ENCODE measurements at places on chromosomes 5 and 9. TPM values are rescaled to one million over a fixed set of nuclear protein-coding genes. Genes with fewer than 3 reads are reported as not detected.

Gene TENT4A
- 20.9 TPM for total RNA-seq

DNA sequence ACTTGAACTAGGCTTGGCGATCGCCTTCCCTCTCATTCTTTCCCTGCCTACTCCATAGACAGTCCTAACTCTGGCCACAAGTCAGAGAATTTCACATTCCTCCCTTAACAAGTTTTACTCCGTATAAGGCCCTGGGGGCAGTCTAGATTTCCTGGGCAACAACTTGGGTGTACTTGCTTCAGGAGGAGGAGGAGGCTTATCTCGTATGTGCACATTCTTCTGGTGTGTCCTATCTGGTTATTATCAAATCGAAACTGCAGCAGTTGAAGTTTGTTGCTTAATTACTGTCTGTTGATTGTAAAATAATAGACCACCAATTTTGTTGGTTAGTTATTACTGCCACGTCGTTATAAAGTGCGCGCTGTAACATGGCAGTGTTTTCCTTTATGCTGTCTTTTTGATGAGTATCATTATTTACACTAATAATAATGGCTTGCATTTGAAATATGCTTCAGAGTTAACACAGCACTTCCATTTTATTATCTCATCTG, 42.0 kb downstream of the PIP5K1B start:
- no peak for DNase-seq

Gene FASTKD3
- 32.2 TPM for total RNA-seq

- DNase-seq, result no peak
These were observed 157.0 kb upstream of the NTRK2 start for GRCh38 chr9:84512493-84512892.

Gene FOXD4L3
- not detected for total RNA-seq

Gene TMEM171
- total RNA-seq, result not detected

- no peak for DNase-seq
These were observed 19.4 kb downstream of the PSAT1 start for GRCh38 chr9:78316166-78316892.

DNA sequence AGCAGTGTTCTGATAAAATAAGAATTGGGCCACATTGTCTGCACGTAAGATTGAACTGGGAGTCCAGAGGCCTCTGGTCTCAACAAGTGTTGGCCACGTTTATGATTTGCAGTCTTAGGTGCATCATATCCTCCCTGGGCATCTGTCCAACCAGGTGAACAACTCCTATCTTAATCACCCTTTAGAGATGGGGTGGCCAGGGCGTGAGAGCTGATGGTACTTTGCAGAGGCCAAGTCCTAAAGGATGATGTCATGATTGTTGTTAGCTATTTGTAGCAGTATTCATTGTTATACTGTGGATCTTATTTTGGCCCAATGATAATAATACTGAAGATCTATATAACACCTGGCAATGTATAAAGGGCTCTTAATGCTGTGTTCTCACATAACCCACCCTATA, 73.2 kb upstream of the RARS1 start:
- DNase-seq, result no peak

DNA sequence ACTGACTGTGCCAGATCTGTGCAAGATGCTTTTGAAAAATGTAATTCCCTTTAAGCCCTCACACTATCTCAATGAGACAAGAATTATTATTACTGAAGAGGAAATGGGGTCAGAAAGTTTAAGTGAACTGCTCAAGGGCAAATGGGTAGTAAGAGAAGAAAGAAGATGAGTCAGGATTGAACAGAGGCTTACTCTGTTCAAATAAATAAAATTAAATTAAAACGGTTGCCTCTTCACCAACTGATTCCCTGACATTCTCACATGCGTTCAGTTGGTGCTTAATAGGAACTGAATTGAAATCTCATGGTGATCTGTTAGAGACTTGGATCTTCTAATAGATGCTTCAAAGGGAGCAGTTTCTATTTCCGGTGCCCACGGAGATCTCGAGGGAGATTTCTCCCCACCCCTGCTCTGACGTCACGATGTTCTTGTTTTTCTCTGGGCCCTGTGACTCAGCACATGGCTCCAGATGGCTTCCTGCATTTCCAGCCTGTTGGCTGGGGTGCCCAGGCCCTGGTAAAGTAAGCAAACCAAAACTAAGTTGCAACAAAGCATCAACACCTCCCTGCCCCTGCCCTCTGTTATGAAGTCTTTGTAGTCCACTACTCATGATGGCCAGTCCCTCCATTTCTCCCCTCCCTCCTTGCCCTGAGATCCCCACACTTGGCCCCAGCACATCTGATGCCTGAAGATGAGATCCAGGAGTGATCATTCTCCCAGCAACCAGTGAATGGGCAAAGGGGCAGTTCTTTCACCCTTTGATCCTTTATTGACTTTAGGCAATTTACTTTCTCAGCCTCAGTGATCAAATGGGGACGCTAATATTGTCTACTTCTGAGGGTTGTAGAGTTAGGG, 106.1 kb upstream of the CPEB4 start:
- DNase-seq, result no peak

- peak; percentile 0 for DNase-seq
These were observed 2.2 kb downstream of the SARDH start for GRCh38 chr9:133735931-133736330.

DNA sequence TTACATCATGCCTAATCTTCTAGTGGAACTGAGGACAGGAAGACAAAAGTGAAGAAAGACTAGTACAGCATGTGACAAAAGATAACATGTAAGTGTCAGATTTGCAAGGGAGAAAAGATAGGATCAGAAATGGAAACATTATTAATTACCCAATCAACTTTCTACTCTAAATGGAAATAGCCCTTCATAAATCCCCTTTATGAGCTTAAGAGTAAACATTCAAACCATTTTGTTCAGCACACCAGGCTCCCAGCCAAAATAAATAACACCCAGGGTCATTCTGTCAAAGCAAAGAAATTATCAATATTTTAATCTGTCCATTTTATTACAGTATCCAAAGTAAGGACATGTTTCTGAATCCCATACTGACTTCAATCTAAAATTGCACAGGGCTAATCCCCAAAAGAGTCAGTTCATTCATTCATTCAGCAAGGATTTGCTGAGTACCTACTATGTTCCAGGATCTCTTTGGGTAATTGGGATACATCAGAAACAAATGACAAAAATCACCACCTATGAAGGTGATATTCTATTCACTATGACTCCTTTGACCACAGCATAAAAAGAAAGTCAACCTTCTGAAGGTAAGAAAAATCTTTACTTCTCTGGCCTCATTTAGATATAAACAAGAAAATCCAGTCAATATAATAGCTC, 5.3 kb downstream of the PRELID2 start:
- DNase-seq, result no peak

GRCh38 chr9:90092508-90092907, 487.7 kb downstream of the GADD45G start:
- no peak for DNase-seq

GRCh38 chr5:9429691-9430215, 116.1 kb downstream of the SEMA5A start:
- DNase-seq, result no peak

DNA sequence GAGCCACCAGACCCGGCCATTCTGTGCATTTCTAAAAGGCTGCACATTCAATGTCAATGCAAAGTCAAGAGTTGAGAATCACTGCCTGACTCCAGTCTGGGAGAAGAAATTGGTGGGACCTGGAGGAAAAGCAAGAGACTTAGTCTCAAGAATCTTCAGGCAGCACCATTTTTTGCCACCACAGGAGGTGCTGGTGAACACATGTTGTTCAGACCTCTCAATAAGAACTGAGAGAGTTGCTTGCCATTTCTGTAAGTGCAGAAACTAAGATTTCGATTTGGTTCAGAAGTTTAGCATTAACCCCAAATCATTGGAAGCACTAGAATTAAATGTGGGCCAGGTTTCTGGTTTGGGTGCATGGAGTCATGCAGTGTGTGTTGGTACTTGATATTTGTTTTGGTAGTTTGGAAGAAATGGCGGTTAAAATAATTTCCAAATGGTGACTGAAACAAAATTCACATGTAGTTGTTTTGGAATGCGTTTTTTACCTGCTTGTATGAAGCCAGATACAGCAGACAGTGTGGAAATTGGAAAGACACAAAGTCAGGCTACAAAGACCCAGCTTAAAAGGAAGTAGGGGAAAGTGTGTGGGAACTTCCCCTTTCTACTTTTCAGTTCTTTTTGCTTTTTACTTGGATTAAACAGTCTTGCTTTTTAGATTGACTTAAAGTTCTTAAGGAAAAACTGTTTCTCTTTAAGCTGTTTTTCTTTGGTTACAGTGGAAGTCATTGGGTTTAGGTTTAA, 20.4 kb downstream of the PDE8B start:
- peak; percentile 38 for DNase-seq

- DNase-seq, result no peak
These were observed 1.3 kb upstream of the SNX2 start for GRCh38 chr5:122773619-122774018.

DNA sequence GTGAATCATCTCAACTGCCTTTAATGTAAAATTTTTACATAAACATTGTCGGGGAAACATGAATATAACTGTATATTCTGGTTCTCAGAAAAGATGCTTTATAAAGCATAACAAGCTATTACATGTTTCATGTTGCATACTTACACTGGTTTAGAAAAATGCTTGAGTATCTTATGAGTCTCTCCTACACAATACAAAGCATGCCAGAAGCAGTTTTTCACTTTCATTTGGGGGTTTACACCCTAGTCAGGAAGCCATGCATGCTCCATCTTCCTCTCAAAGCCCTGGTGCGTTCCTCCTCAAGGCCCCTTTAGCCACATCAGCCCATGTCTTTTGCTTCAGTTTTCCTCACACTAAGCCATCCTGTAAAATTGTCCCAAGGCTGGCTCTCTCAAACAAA, 22.8 kb downstream of the ELAVL2 start:
- no peak for DNase-seq

DNA sequence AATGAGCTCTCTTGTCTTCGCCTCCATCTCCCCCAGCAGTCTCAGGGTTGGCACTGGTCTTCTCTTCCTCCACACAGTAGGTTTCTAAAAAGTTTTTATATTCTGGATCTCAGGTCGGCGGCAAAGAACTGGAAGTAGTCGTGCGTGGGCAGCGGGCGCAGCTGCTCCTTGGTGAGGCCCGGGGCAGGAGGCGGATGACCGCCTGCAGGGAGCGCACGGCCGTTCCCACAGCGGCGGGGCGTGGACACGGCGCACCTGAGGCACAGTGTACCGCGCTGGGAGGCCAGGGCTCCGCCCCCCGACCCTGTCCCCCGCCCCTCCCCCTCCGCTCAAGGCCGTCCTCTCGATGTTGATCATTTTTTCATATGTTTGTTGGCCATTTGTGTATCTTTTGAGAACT, 92.4 kb downstream of the STX17 start:
- no peak for DNase-seq

Gene SPINK13
- not detected for total RNA-seq

- no peak for DNase-seq
These were observed 186.7 kb upstream of the RASA1 start for GRCh38 chr5:87081016-87081415.

DNA sequence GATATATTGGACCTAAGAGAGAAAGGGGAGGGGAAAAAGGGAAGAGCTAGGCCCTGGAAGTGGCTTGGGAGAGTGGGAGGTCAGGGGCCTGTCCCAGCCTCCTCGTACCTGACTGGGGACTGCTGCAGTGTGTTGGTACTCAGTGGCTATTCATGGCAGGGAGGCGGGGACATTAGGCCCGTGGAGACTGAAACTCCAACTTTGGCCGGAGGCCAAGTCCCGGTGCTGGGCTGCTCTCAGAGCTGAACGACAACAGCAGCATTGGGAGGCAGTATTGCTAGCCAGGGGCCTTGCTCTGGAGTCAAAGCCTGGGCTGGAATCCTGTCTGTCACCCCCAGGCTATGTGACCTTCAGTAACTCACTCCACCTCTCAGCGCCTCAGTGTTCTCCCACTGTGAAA, 37.8 kb downstream of the NEURL1B start:
- no peak for DNase-seq

DNA sequence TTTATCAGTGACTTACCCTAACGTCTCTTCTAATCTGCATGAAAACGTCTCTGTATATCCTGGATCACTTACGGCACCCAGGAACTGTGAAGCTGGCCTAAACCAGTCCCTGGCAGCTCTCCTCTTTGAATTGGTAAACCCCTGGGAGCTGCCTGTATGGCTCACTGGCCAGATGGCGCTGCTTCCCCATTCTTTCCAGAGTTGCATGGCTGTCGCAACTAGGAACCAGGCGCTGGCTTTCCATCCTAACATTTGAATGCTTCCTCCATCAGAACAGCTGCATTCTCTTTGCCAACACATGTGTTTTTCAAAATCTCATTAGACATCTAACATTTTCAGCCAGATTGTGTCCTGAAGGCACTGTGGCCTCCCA, 8.0 kb upstream of the PCA3 start:
- DNase-seq, result peak; percentile 73

DNA sequence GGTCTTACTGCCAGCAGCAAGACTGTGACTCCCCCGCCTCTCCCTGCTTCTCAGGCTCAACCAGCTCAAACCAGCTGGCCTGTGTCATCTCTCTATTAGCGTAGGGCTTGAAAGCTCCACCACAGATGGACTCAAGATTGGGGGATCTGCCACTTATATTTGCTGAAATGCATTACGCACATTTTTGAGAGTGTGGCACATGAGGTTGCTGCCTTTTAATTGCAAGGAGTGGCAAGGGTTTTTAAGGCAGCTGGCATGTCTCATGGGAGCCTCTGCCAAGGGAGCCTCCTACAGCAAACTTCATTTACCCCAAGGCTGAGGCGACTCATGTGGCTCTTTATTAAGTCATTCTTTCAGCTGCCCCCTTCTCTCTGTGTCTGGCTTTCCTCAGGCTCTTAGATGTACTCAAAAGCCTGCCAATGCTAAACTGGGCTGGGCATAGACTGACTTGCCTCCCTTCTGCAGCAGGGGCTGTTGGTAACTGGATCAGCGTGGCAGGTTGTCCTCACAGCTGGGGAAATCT, 219.3 kb downstream of the SMARCA2 start:
- DNase-seq, result no peak

Gene C9orf50
- total RNA-seq, result not detected

Gene RNF224
- not detected for total RNA-seq

- DNase-seq, result no peak
These were observed 7.4 kb downstream of the ZER1 start for GRCh38 chr9:128764361-128764760.

GRCh38 chr9:133048595-133048994, 13.2 kb upstream of the CEL start:
- peak; percentile 15 for DNase-seq

Gene ESM1
- not detected for total RNA-seq

DNA sequence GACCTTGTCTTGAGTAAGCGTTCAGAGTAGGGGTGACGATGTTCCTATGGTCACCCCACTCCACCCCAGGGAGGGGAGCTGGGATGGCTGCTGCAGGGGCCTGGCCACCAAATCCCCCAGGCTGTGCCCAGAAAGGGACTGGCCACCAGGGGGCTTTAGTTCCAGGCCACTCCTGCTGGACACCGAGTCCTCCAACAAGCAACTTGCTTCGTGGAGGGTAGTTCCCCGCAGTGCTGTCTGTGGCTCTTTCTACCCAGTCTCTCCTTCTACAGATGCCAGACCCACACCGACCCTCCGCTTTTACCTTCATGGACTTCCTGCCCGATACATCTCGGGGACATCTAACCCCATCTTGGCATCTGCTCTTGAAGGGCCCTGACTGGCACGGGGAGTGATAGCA, 35.7 kb upstream of the GABRP start:
- DNase-seq, result peak; percentile 73

DNA sequence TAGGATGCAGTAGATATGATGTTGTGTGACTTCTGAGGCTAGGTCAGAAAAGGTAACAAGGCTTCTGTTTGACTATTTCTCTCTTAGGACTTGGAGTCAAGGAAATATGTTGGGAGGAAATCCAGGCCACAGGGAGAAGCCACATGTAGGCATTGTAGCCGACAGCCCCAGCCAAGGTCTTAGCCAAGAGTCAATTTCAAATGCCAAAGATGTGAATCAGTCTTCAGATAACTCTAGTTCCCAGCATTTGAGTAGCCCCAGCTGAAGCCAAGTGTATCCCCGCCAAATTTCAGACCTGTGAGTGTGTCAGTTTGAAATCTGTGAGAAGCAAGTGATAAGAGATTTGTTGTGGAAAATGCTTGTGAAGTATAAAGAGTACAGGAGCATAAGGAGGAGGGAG, 38.1 kb upstream of the ISL1 start:
- DNase-seq, result no peak

All from neural progenitor cell (in vitro differentiated cells).